Fibroblast of villous mesenchyme (primary cell): ENCODE measurements at places on chromosomes 5 and 9. TPM values are rescaled to one million over a fixed set of nuclear protein-coding genes. Genes with fewer than 3 reads are reported as not detected.

NMUR2 gene
- not detected in 2 replicates for total RNA-seq

SPATA31C1 gene
- not detected in 2 replicates for total RNA-seq

PHYHD1 gene
- 9.9 and 11.9 TPM in 2 replicates for total RNA-seq

PRRT1B gene
- not detected in 2 replicates for total RNA-seq

LCN6 gene
- not detected in 2 replicates for total RNA-seq

CATSPER3 gene
- under 0.01 TPM in 1 of 2 replicates, not detected in the other for total RNA-seq

PLAC8L1 gene
- not detected in 2 replicates for total RNA-seq

ITGA2 gene
- total RNA-seq = 16.4 and 35.0 TPM in 2 replicates

NUTM2G gene
- total RNA-seq = not detected in 2 replicates

OR1Q1 gene
- not detected in 2 replicates for total RNA-seq

PCDHGA10 gene
- 11.7 and 12.2 TPM in 2 replicates for total RNA-seq

DCTN3 gene
- total RNA-seq = 70.8 and 102 TPM in 2 replicates

ALDH7A1 gene
- total RNA-seq = 28.7 and 34.5 TPM in 2 replicates

POU4F3 gene
- not detected in 2 replicates for total RNA-seq

PRELID2 gene
- total RNA-seq = 23.2 and 35.0 TPM in 2 replicates

RAD23B gene
- total RNA-seq = 184 and 375 TPM in 2 replicates

COL23A1 gene
- total RNA-seq = not detected in 2 replicates

DOCK8 gene
- 0.32 and 2.6 TPM in 2 replicates for total RNA-seq

MYOT gene
- total RNA-seq = not detected in 2 replicates

DIPK1B gene
- under 0.01 and 0.43 TPM in 2 replicates for total RNA-seq

MRPL36 gene
- 49.7 and 55.1 TPM in 2 replicates for total RNA-seq

STC2 gene
- 157 and 195 TPM in 2 replicates for total RNA-seq

ARHGEF37 gene
- total RNA-seq = 0.43 and 0.64 TPM in 2 replicates

C5orf58 gene
- not detected in 2 replicates for total RNA-seq

WWC1 gene
- 0.32 and 2.2 TPM in 2 replicates for total RNA-seq

ADAMTS2 gene
- total RNA-seq = 30.2 and 44.5 TPM in 2 replicates

BARHL1 gene
- total RNA-seq = not detected in 2 replicates

IL5 gene
- total RNA-seq = not detected in 2 replicates

SMC2 gene
- total RNA-seq = 11.6 and 19.0 TPM in 2 replicates

ORM2 gene
- total RNA-seq = not detected in 2 replicates

SAXO1 gene
- total RNA-seq = not detected in 2 replicates

PIP5KL1 gene
- total RNA-seq = 2.6 and 3.5 TPM in 2 replicates

CNTNAP3B gene
- under 0.01 and 0.97 TPM in 2 replicates for total RNA-seq

SLC6A3 gene
- not detected in 2 replicates for total RNA-seq

LIX1 gene
- under 0.01 TPM in 1 of 2 replicates, not detected in the other for total RNA-seq

TAF11L12 gene
- not detected in 2 replicates for total RNA-seq

SPATA31E1 gene
- not detected in 2 replicates for total RNA-seq

CACFD1 gene
- total RNA-seq = 3.9 and 7.7 TPM in 2 replicates

RPS14 gene
- 1,744 and 3,299 TPM in 2 replicates for total RNA-seq

LCN1 gene
- total RNA-seq = not detected in 2 replicates

ACOT12 gene
- total RNA-seq = not detected in 2 replicates

SEC16A gene
- 40.3 and 43.2 TPM in 2 replicates for total RNA-seq

RNF224 gene
- not detected in 2 replicates for total RNA-seq

PURA gene
- total RNA-seq = 20.0 and 26.3 TPM in 2 replicates

IL9 gene
- total RNA-seq = not detected in 2 replicates

KCNV2 gene
- total RNA-seq = not detected in 2 replicates

FAM151B gene
- 8.6 and 8.7 TPM in 2 replicates for total RNA-seq

PGGT1B gene
- total RNA-seq = 16.1 and 21.2 TPM in 2 replicates

BTNL9 gene
- total RNA-seq = not detected in 2 replicates

LOX gene
- 91.1 and 131 TPM in 2 replicates for total RNA-seq

BNC2 gene
- 33.7 and 41.6 TPM in 2 replicates for total RNA-seq
